Right forelimb (tissue), 1 donor: ENCODE measurements at places on chromosomes 2 and 18.
A peak's percentile ranks its signal among the peaks of the same experiment; 100 is the strongest.

DNA sequence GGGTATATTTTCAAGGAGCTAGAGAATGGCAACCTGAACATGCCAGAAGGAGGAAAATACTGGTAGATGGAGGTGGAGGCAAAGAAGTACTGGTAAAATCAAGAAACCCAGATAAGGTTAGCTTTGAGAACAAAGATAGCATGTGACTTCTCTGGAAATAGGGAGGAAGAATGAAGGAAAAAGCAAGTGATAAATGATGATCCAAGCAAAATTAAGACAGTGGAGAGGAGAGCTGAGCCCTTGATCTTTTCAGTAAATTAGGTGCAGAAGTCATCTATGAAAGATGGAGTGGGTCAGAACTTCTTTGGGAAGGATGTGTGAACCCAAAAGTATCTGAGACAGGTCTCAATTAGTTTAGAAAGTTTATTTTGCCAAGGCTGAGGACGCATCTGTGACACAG, 25.7 kb upstream of the AFTPH start:
- no peak for DNase-seq

DNA sequence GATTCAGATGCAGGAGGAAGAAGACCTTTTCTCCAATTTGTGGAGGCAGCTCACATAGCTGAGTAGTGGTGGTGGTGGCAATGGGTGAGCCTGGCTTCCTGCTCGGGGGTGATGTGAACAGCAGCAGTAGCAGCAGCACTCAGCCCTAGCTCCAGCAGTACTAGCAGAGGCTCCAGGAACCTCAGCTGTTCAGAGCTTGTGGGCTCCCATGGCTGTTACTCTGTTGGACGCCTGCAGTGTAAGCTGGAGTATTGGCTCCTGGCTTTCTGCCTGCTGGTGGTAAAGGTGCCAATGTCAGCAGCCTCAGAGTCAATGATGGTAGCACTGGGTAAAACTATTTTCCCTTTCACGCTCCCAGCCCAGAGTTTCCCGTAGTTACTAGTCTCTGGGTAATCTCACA, 3.1 kb upstream of the SEH1L start:
- DNase-seq: peak; percentile 67

DNA sequence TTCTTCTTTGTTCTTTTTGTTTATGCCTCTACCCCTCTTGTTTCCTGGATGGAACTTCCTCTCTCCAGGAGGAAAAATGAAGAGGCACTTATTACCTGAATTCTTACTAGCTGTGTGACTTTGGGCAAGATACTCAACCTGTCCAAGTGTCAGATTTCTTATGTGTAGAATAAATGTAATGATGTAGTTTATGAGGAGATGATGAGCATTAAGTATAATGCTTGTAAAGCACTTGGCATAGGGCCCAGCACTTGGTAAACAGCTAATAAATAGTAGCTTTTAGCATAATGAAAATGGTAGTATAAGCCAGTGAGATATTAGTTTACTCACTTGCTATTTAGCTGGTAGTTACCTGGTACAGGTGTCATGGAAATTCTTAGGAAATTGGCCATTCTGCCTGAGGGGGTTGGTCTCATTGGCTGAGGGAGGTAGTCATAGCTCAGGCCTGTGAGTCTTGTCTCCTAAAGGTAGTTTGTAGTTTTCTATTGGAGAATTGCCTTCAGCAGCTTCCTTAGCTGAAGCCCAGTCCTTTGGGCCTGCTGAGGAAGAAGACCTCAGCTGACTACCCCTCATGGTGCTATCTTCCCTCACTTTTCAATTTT, 133.4 kb upstream of the NABP1 start:
- no peak for DNase-seq

- no peak for DNase-seq
Observed at GRCh38 chr18:79071037-79071436, 1.8 kb downstream of the ATP9B start.

DNA sequence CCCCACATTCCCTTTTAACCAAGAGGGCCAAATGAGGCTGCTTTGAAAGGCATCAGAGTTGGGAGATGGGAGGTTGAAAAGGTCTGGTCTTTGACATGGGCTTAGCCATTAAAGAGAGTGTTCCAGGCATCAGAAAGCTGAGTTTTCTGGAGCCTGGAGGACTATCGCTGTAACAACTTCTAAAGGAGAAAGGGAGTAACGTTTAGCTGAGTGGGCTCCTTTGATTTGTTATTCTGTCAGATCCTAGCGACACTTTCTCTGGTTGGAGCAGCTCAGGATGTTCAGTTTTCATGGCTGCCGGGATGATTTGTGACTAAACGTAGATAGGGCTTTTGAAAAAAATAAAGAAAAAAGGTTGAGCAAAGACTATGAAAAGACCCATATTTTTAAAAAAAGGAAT, 346.6 kb downstream of the THSD7B start:
- DNase-seq: no peak

GRCh38 chr2:135259123-135259522, 207.0 kb downstream of the RAB3GAP1 start:
- no peak for DNase-seq

DNA sequence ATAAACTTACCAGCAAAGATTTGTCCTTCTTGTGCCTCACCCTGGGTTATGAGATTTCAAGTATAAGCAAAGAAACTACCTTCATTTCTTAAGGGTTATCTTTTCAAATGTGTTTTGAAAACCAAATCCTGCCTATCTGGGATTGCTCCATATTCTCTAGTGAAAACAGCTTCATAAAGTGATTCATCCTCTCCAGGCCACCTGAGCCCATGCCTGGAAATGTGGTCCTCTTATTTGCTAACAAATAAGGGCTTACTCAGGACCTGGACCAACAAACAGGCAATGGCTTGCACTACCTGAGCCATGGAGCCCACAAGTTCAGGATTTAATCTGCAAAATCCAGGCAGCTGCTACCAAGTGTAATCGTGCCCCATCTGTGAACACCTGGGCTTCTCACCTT, 234.4 kb upstream of the RBBP8 start:
- no peak for DNase-seq

- no peak for DNase-seq
Observed at GRCh38 chr18:532632-533031, 32.1 kb upstream of the COLEC12 start.

DNA sequence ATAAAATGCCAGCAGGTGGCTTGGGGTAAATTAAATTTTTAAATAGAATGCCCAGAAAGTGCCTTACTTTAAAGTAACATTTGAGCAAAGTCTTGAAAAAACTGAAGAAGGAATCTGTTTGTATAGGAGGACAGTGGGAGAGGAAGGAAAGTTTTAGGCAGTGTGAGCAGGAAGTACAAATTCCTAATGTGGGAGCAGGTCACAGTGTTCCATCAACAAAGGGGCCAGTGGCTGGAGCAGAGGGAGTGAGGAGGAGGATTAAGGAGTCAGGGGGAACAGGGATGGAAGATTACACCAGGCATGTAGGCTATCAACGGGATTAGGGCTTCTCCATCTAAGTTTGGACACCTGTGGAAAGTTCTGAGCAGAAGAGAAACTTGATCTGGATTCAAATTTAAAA, 439.2 kb upstream of the REG3G start:
- no peak for DNase-seq

DNA sequence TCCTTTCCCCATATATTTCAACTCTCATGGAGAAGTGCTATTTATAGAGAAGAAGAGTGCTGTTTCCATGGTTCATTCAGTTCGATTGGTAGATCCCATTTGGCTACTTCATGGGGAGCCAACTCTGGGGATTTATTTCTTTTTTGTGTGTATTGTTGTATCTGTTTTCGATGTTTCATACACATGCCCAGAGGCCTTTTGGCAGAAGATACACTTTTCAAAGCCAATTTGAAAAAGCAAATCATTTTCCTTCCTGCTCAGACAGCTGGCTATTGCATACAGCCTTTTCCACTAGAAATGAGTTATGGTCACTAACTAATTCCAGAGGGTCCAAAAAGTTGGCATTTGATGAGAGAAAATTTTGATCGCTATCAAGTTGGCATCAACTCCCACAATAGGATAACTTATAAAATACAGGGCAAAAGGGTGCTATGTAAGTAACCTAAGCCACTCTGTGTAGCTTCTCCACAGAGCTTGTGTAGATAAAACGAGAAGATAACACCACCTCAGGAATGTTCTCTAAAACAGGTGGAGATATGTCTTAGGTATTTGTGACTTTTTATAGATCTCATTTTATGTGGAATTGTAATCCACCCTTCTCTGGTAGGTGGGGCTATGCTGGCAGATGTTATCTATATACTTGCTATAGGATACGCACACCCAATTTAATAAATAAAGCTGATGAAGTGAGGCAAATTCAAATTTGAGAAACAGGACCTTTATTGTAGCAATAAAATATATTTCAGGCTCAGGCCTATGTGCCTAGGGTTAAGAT, 798.5 kb downstream of the SATB2 start:
- no peak for DNase-seq

DNA sequence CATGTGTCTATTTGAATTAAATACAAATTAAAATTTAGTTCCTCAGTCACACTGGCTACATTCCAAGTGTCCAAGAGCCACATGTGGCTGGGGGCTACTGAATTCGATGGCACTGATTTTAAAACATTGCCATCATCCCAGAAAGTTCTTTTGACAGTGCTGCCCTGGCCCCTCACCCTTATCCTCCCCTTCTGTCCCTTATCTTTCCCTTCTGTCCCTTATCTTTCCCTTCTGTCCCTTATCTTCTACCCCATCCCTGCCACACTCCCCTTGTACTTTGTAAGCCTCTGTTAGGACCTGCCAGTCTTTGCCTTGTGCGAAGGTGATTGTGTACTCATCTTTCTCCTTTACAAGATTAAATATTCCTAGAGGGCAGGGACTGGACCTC, 85.2 kb downstream of the DNMT3A start:
- DNase-seq: no peak

- DNase-seq: no peak
Observed at GRCh38 chr18:76167410-76167809, 327.6 kb downstream of the ZNF516 start.

DNA sequence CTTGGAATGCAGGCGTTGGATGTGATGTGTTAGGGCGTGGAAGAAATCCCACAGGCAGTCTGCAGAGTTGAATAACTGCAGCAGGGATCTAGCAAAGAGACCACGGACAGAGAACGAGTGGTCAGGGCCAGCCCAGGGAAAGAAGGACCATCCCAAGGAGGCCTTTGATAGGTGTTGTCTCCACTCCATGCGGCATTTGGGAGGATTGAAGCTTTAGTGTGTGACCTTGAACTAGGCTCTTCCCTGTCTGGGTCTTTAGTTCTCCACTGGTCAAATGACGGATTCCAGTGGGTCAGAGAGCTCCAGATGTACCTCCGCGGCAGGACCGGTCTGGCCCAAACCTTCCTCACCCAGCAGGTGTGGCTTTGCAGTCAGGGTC, 18.4 kb downstream of the GREB1 start:
- no peak for DNase-seq

GRCh38 chr2:29390136-29390535, 274.9 kb downstream of the CLIP4 start:
- no peak for DNase-seq

- no peak for DNase-seq
Observed at GRCh38 chr2:238267341-238267710, 21.1 kb downstream of the PER2 start.

DNA sequence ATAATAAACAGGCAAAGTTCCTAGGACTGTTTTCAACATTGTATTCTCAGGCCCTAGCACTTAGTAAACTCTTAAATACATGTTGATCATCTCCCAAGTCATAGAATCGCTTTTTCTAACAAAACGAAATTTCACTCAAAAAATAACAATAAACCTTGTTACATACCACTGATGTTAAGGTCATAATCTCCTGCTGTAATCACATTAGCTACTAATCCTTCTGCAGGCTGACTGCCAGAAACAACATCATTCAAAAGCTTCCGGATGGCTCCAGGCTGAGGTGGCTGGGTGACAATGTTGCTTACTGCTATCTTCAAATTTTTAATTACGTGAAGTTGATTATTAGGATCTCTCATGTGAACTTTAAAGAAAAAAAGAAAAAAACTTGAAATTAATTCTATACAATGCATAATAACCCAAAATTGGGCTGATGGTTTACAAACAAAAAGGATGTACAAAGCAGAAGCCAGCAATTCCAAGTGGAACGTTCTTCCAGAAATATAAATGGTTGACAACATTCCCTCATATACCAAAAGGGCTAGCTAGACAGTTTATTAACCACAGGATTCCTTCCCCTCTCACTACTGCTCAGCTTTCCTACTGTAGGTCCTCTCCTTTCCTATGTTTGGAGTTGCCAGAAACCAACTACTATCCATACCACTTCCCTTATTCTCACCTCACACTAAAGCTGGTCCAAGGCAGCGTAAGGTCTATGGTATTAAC, 11.6 kb downstream of the TRAPPC8 start:
- no peak for DNase-seq

- no peak for DNase-seq
Observed at GRCh38 chr2:162795312-162795711, 43.3 kb downstream of the KCNH7 start.

DNA sequence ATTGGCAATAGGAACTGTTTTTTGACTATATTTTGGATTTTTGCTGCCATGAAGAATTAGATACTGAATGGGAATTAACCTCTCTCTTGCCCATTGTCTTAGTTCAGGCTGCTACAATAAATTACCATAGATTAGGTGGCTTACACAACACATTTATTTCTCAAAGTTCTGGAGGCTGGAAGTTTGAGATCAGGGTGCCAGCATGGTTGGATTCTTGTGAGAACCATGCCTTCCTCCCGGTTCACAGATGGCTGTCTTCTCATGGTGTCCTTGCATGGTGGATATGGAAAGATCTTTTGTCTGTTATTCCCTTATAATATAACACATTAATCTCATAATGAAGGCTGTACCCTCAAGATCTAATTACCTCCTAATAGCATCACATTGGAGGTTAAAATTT, 836.4 kb downstream of the SLC4A3 start:
- no peak for DNase-seq

DNA sequence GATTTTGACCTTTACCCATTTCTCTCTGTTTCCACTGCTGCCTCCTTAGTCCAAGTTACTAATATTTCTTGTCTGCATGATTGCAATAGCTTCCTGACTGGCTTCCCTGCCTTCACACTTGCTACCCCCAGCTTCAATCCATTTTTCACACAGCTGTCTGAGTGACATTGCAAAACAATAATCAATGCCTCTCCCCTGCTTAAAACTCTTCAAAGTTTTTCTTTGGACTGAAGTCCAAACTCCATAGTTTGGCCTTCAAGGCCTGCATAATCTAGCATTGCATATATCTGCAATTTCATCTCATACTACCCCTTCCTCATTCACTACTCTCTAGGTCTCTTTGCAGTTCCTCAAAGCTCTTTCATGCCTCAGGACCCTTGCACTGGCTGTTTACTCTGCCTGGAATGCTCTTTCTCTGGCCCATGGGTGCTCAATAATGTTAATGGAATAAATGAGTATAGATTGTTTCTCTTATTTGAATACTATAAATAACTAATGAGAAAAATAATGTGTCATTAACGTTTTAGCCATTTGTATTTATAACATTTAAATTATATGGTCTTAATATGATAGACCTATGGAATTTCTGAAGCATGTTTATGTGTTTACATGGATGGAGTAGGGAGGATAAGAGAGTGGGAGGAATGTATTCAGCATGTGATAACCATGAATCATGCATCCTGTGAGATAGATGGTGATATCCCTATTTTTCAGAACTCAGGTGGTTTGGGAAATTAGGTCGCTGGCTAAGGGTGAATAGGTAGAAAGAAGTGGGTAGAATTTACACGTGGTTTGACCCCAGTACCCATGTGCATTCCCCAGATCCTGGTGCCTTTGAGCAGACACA, 5.7 kb upstream of the TMEM178A start:
- DNase-seq: no peak

- peak; percentile 3 for DNase-seq
Observed at GRCh38 chr2:239184968-239185903, 215.6 kb downstream of the HDAC4 start.
